ENCODE measurements at places on chromosomes 6 and 20. TPM values are rescaled to one million over a fixed set of nuclear protein-coding genes. Genes with fewer than 3 reads are reported as not detected.

DNA sequence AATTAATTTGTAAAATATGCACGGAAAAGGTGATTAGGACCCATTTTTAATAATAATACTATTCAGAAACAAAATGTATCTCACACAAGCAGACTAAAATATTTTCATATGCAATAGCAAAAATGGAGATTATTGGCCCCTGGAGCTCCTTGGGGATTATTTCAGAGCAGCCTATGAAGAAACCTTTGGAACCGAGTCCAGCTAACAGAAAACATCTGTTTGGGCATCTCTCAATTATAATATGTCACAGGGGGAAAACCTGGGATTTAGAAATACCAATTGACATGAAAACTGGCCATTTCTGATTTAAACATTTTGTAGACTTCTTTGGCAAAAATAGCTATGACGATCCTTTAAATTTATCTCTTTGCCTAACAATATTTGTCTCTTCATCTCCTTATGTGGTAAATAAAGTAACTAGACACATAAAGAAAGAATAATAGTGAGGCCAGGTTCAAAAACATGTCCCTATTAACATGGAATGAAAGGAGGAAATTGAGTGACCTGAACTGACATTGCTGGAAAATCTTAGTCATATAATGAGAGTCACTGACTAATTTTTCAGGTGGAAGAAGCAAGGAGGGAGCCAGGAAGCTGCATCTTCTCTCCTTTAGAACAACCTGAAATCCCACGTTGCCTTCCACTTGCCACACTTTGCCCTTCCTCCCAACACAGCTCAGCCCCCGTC is 199.0 kb downstream of the SOD2 start:
- peaks cover 25% of the 10 kb centered on the region for H3K27me3 ChIP-seq
- H3K36me3 ChIP-seq: peaks cover 3% of the 10 kb centered on the region
- no peak overlapping the region for H3K4me3 ChIP-seq
- H3K4me1 ChIP-seq: no peaks in the 10 kb centered on the region
- H3K27ac ChIP-seq: no peak overlapping the region

The PAQR8 gene
- total RNA-seq: 10.7 TPM

The INSM1 gene
- 22.6 TPM for total RNA-seq

The REM1 gene
- total RNA-seq: not detected

DNA sequence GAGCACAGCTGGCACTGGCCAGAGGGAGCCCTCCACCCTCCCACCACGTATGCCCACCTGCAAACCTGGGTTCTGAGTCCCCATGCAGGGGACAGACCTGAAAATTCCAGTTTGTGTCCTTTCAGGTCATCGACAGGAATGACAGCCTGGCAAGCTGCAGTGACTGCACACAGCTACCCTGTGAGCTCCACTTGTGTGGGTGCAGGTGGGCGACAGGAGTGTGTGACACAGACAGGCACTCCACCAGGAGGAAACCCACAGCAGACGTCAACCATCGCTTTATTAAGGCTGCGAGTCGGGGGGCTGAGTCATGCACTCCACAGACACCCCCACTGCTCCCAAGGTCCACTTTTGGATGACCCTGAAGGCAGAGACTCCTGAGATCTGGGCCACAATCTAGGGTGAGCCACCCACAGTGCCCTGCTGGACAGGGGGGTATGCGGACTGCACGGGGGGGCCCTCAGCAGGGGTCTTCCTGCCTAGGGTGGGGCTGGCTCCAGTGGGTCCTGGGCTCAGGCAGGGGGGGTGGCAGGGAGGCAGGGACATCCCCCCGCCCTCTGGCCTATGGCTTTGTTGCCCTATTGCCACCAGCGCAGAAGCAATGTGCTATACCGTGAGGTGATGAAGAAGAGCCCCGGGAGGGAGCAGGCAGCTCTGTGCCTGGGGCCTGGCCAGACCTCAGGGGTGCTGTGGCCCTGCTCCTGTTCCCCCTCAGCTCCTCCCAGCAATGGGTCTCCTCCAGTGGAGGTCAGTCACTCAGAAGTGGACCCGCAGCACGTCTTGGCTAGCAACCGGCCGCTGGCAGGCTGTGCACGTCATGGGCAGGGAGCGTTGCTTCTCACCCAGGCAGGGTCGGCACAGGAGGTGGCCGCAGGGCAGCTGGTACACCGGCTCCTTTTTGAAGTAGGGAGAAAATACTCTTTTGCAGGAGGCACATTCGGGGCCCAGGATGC is 25.1 kb upstream of the AVP start:
- H3K4me3 ChIP-seq: no peak overlapping the region
- H3K27ac ChIP-seq: peak overlapping the region; percentile 12
- no peaks in the 10 kb centered on the region for H3K36me3 ChIP-seq
- DNase-seq: no peak
- peaks cover 14% of the 10 kb centered on the region for H3K4me1 ChIP-seq

GRCh38 chr20:23939641-23940040 is 48.9 kb downstream of the GGTLC1 start:
- no peaks in the 10 kb centered on the region for H3K36me3 ChIP-seq
- H3K27ac ChIP-seq: no peak overlapping the region
- no peak for DNase-seq
- no peaks in the 10 kb centered on the region for H3K4me1 ChIP-seq
- H3K27me3 ChIP-seq: peaks cover 4% of the 10 kb centered on the region
- H3K4me3 ChIP-seq: no peak overlapping the region

- no peak for DNase-seq
- H3K4me3 ChIP-seq: peak overlapping the region; percentile 68
- peaks cover 6% of the 10 kb centered on the region for H3K4me1 ChIP-seq
Measured at GRCh38 chr6:99613705-99614429, 7.2 kb downstream of the PRDM13 start.
